Activated T-cell treated with anti-CD3 and anti-CD28 coated beads for 4 hours (primary cell): ENCODE measurements at places on chromosomes 6 and 20.

DNA sequence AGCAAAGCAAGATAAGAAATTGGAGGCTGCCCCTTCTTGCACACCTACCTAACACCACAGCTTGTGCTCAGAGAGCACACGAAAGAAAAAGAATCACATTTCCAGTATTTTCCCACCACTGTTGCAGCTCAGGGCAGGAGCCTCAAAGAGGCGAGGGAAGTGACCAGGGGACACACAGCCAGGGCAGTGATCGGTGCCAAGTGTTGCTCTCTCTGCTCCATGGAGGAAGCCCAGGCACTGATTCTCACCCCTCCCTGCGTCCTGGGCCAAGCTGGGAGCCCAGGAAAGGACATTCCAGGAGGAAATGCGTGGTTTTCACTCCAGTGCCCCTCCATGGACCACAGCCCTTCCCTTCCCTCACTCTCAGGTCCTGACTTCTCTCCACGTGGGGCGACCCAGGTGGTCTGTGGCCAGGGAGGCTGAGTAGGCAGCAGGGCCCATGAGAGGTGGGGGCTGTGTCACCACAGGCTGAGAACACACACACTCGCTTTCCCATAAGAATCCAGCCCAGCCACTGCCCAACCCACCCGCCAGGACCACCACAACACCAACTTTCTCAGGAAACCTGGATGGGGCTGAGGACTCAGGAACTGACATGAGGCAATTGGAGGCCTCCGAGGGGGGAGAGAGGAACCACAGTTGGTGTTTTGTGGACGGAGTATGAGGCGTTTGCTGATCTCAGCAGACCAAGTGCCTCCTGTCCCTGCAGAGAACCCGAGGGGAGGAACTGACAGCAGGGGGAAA lies 81.7 kb upstream of the MAFB start:
- no peak for DNase-seq

- no peak for DNase-seq
Measured at GRCh38 chr20:24578567-24579415, 109.4 kb downstream of the SYNDIG1 start.

GRCh38 chr20:36309643-36310042 lies 3.5 kb downstream of the DLGAP4 start:
- DNase-seq: no peak

- DNase-seq: no peak
Measured at GRCh38 chr20:20694591-20694990, 17.9 kb downstream of the RALGAPA2 start.

GRCh38 chr6:15595461-15596173 lies 67.2 kb downstream of the DTNBP1 start:
- DNase-seq: no peak

DNA sequence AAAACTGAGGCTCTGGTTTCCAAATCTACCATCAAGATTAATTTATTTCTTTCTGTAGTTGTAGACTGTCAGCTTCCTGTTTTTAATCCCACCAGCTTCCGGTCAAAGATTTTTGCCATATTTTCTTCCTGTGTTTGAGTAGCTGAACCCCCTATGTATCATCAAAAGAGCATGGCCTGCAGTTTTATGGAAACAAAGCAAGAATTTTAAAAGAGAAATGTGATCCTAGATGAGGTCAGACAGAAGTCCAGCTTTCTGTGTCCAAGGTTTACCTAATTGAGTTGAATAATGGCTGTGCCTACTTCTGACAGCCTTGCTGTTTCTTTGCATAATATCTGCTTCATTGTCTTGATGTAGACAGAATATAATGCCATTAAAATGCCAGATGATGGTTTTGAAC lies 163.7 kb downstream of the CARMIL1 start:
- DNase-seq: no peak

DNA sequence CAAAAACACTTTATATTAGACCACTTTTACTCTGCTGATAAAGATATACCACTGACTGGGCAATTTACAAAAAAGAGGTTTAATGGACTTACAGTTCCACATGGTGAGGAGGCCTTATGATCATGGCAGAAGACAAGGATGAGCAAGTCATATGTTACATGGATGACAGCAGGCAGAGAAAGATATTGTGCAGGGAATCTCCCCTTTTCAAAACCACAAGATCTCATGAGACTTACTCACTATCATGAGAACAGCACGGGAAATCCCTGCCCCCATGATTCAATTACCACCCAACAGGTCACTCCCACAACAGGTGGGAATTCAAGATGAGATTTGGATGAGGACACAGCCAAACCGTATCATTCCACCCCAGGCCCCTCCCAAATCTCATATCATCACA lies 1383.8 kb upstream of the MAP3K7 start:
- no peak for DNase-seq

DNA sequence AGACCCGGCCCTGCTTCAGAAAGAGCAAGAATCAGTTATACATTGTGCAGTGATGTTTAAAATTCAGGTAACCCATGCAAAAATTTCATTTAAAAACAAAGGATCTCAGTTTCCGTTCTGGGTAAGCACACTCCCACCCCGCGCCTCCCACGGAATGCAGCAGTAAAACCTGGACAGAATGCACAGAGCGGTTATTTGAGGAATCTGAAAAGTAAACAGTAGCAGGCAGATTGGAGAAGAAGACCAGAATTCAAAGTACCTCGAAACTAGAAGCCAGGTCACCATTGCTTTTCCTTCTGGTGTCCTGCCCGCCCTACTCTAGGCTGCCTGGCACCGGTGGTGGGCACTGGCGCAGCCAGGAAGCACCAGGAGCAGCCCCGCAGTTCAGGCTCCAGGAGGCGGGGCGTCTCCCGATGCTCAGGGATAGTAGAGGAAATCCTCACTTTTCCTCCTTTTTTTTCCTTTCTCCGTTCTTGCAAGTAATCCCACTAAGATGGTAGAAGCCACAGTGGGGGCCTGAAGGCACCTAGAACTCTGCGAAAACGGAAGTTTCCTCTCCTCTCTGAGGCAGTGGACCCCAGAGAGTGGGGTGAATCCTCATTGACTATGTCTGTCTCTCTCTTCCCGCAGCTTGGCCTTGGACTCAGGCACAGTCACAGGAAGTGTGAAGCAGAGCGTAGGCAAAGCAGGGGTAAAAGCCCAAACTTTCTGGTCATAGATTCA lies 28.3 kb downstream of the METTL24 start:
- DNase-seq: no peak

GRCh38 chr6:166950443-166950821 lies 5.9 kb downstream of the RNASET2 start:
- no peak for DNase-seq

DNA sequence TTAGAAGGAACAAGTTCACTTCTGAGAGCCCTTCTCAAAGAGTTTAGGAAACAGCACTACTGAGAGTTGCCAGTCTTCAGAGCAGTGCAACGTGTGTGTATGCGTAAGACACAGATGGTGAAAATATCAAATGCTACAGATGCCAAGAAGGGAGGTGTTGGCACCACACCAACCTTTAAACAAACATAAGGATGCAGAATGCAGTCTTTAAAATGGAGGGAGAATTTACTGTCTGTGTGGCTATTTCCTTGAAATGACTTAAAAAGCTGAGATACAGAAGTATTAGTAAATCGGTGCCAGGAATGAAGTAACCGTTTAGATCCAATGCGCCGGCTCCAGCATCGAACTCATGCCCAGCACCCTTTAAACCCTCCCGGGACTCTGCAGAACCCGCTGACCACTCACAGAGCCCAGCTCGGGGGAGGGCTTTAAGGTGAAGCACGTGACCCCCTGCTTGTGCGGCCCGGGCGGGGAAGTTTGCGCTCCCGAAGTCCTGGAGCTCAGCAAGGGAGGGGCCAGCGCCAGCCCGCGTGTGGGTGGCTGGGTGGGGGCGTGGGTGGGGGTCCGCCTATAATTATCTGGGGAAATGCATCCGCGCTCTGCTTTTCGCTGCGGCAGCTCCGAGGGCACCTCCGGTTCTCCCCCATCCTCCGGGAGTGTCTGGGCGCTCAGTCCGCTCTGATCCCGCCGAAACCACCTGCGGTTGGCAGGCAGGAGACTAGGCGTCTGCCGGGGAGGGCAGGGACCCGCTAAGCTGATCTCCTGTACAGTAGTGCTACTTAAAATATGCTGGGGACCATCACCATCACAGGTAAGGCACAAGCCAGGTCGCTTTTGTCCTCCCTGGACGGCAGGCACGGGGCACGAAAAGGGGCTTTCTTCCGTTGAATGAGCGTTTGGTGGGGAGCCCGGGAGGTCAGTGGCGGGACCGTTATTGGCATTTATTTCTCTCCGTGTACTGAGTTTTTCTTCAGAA lies 66.0 kb downstream of the ZBTB2 start:
- DNase-seq: no peak

GRCh38 chr6:143952060-143952778 lies 55.8 kb downstream of the PLAGL1 start:
- DNase-seq: no peak

DNA sequence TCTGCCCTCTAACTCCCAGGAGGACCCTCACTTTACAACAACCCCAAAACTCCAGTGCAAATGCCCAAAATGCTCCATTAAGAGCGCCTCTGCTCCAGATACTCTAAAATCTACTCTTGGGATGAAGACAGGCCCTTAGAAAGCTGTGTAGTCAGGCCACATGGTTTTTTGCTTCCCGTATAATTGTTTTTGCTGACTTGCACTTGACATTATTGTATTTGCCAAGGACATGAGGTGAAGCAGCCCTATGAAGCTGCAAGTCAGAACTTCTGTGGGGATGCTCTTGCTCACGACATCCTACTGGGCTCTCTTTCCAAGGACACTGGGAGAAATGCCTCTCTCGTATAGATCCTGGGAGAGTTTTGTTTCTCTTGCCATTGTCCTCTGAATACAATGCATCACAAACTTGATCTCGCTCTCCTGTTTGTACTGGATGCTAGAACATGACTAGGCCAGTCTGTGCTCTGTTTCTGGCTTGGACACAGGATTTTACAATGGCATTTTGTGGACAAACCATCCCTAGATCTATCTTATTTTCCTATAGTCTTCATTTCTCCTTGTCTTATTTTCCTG lies 177.2 kb upstream of the DTNBP1 start:
- no peak for DNase-seq

- DNase-seq: no peak
Measured at GRCh38 chr20:2234598-2235191, 61.1 kb upstream of the TGM3 start.

DNA sequence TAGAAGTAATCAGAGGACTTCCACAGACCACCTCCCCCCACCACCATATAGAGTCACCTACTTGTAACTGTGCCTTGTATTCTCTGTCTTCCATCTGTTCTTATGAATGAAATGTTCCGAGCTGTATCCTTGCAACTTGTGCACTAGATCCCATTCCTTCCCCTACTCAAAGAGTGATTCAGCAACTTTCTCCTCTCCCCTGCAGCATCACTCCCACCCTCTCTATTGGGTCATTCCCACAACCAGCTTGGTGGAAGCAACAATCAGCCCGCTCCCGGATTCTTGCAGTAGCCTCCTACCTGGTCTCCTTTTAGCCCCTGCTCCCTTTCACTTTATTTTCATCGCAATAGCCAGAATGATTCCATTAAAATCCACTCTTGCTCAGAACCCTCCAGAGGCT lies 34.9 kb upstream of the REV3L start:
- DNase-seq: no peak

DNA sequence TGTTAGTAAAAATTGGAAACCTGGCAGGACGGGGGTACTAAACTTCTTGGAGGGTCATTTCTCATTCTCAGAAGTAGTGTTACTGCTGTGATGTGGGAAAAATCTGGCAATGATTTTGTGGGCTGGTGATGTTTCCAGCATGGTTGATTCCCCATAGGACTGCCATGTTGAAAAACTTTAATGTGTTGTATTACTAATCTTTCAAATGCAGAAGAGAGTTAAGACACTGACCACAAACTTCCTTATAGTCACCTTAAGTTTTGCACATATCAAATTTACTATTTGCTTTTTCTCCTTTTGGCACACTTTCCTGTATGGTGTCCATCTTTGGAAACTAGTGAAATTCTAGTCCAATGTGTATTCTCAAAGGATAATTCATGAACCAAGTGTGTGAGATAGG lies 236.2 kb upstream of the TAB2 start:
- DNase-seq: no peak

GRCh38 chr20:1367479-1367878 lies 25.4 kb downstream of the FKBP1A start:
- no peak for DNase-seq

GRCh38 chr6:148857798-148858390 lies 111.1 kb downstream of the UST start:
- DNase-seq: no peak

DNA sequence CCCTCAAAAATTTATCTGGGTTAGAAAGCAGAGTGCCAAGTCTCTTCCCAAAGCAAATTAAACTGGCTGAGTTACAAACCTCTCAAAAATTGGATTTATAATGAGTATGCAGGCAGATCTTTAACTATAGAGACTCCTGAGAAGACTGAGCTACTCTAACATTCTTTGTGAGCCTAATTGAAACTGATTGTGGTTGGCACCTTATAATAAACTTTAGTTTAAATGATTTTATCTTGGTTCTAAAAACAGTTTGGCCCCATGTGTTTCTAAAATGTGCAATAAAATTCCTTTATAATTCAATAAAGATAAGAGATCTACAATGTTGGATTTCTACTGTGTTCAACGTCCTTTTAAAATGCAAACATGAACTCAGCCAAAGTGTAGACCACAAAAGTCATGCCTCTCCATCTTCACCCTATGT lies 480.2 kb upstream of the RNF217 start:
- no peak for DNase-seq

- no peak for DNase-seq
Measured at GRCh38 chr6:105330364-105330763, 72.5 kb downstream of the PREP start.

DNA sequence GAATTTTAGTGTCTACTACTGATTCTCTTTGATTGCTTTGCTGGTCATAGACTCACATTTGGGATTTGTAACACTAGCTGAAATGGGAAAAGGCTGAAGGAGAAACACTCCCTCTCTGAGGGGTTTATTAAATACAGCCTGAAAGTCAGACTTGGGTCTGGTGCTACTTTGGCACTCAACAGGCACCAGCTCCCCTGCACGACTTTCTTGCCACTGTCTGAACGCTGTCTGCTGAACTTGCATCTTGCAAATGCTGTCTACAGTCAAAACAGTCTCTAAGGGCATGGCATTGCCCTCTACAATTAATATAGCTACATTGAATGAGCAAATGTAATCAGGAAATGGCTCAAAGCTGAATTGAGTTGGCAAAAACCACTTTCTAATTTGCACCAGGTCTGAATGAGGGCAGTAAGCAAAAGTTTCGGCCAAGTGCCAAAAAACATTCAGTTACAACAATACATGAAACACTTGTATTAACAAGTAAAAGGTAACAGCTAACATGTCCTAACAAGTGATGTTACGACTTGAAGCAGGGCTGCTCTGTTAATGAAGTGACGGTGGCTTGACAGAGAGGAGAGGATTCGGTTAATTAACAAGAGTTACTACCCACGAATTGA lies 119.5 kb downstream of the FOXC1 start:
- no peak for DNase-seq
